HFFc6 (cell line): ENCODE measurements at places on chromosomes 12 and 14. TPM values are rescaled to one million over a fixed set of nuclear protein-coding genes. Genes with fewer than 3 reads are reported as not detected.

DNA sequence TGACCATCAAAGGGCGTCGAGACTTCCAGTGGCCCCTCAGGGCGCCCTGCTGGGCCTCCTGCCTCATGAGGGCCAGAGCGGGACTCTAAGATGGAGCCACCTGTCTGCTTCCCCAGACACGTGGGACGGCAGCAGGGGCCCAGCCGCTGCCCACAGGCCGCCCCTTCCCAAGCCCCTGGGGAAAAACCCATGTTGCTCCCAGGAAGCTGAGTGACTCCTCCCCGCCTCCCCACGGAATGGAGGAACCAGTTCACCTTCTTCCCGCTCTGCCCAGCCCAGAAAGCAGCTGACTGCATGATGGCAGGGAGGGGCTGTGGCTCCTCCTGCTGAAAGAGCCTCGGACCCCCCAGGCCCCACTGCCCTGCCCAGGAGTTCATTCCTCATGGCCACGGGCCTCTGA, 14.9 kb downstream of the RAB35 start:
- no peak overlapping the region for H3K4me3 ChIP-seq
- no peaks in the 10 kb centered on the region for H3K27me3 ChIP-seq
- H3K27ac ChIP-seq = peak overlapping the region; percentile 42; the same call in 1 of the 2 replicates
- peaks cover 7% of the 10 kb centered on the region; the same call in 1 of the 2 replicates for H3K4me1 ChIP-seq

GRCh38 chr12:110906985-110907384, 13.4 kb downstream of the MYL2 start:
- peaks cover 27% of the 10 kb centered on the region for H3K27me3 ChIP-seq
- no peaks in the 10 kb centered on the region; the same call in 1 of the 2 replicates for H3K4me1 ChIP-seq
- no peak overlapping the region for H3K4me3 ChIP-seq
- no peak for DNase-seq

DNA sequence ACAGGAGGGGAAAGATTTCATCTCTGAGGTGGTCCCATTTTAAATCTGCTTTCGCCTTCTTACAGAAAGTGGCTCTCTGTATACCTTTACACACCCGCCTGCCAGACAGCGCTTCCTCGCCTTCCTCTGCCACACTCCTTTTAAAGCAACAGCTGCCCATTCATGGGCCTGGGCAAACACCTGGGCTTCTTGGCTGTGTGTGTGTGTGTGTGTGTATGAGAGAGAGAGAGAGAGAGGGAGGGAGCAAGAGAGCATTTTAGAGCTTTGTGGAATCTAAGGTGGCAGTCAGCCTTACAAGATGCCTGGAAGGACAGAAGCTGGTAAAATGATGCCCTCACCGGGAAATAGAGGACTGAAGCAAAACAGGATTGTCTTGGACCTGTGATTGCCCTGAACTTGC, 20.0 kb downstream of the PTHLH start:
- DNase-seq = no peak
- no peaks in the 10 kb centered on the region for H3K36me3 ChIP-seq
- no peak overlapping the region for H3K27ac ChIP-seq

- no peaks in the 10 kb centered on the region for H3K36me3 ChIP-seq
- peaks cover under 1% of the 10 kb centered on the region; the same call in 1 of the 2 replicates for H3K27me3 ChIP-seq
- H3K4me1 ChIP-seq = peaks cover 14% of the 10 kb centered on the region
These were observed 24.3 kb downstream of the DACT1 start for GRCh38 chr14:58662018-58662417.

- H3K4me3 ChIP-seq = 0 out of 2 replicates have a peak overlapping the region, but pooled peaks have one; percentile 2
- H3K36me3 ChIP-seq = peaks cover 21% of the 10 kb centered on the region
- peaks cover 2% of the 10 kb centered on the region for H3K27me3 ChIP-seq
- DNase-seq = peak; percentile 39
These were observed 124.0 kb upstream of the CPM start for GRCh38 chr12:69056743-69057515.

- DNase-seq = no peak
- no peak overlapping the region for H3K4me3 ChIP-seq
- H3K4me1 ChIP-seq = peaks cover 8% of the 10 kb centered on the region
- no peak overlapping the region for H3K27ac ChIP-seq
- no peaks in the 10 kb centered on the region for H3K36me3 ChIP-seq
These were observed 319.2 kb downstream of the DUSP6 start for GRCh38 chr12:89033062-89033461.

GRCh38 chr12:59847127-59847526, 251.3 kb downstream of the SLC16A7 start:
- no peaks in the 10 kb centered on the region for H3K27me3 ChIP-seq
- no peaks in the 10 kb centered on the region for H3K36me3 ChIP-seq
- H3K4me1 ChIP-seq = peaks cover 14% of the 10 kb centered on the region
- no peak overlapping the region for H3K27ac ChIP-seq
- H3K4me3 ChIP-seq = no peak overlapping the region

- no peak overlapping the region for H3K27ac ChIP-seq
- peaks cover 6% of the 10 kb centered on the region for H3K27me3 ChIP-seq
- H3K4me1 ChIP-seq = no peaks in the 10 kb centered on the region; the same call in 1 of the 2 replicates
- peak overlapping the region; percentile 49 for H3K4me3 ChIP-seq
- no peak for DNase-seq
These were observed 208.5 kb upstream of the NEDD1 start for GRCh38 chr12:96698521-96698920.

DNA sequence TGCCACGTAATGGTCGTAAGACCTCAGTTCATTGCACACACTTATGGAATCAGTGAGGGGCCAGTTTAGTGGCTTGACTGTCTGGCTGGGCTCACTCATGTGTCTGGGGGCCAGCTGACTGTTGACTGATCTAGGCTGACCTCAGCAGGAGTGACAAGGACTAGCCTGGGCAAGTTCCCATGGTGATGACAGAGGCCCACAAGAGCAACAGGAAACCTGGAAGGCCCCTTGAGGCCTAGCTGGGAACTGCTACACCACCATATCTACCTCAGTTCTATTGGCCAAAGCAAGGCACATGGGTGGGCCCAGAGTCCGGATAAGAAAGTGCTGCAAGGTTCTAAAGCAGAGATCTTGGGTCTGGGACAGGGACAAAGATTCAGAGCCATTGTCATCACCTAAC, 21.3 kb upstream of the RFLNA start:
- H3K27me3 ChIP-seq = peaks cover 49% of the 10 kb centered on the region
- H3K4me3 ChIP-seq = no peak overlapping the region
- H3K36me3 ChIP-seq = peaks cover 5% of the 10 kb centered on the region; the same call in 1 of the 2 replicates
- DNase-seq = peak; percentile 37
- no peak overlapping the region for H3K27ac ChIP-seq

The BMP4 gene
- 4.1 to 16.7 TPM (median 11.2 TPM) in 3 replicates for total RNA-seq

The IGFBP6 gene
- total RNA-seq = 311 and 428 TPM in 2 replicates

The ZDHHC22 gene
- total RNA-seq = not detected in 3 replicates
